Pons (tissue), 1 donor: ENCODE measurements at places on chromosomes 16 and 17.

DNA sequence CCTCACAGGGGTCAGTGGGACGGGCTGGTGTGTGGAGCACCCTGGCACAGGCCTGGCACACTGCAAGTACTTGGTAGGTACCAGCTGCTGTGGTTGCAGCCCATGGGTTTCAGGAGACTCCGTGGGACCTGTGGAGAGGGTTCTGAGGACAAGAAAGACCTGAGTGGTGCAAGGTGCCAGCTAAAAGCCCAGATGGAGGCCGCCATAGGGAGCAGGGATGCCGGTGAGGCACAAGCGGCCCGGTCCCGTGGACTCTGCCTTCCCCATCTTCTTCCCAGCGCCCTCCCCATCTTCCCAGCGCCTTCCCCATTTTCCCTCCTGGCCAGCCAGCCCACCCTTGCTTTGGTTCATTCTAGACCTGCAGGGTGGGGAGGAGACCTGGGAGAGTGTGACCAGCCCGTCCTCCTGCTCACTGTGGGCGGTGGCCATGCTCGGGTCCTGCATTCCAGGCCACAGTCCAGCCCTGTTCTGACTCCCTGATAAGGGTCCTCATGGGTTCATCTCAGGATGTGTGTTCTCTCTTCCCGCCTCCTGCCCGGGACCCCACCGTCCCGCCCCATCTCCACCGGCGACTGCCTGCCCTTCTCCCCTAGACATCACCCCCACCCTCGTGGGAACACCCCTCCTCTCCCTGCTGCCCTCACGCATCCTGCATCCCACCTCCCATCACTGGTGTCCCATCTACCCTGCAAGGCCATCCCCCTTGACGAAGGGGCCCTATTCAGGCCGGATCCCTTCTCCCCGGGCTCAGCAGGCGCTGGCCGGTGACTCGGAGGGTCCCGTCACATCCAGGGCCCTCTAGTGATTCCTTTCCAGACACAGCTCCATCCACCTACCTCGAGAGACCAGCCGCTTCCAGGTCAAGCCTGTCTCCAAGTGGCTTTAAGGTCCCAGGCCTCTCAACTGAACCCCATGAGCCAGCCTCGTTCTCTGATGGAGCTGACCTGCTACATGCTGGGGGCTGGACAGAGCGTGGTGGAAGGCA lies 3.4 kb downstream of the ZNF469 start:
- DNase-seq: no peak

GRCh38 chr17:76579281-76579680 lies 6.4 kb downstream of the ST6GALNAC2 start:
- DNase-seq: no peak

- DNase-seq: no peak
Observed at GRCh38 chr17:3905017-3905520, 11.2 kb downstream of the P2RX1 start.

GRCh38 chr16:12798846-12799245 lies 4.8 kb downstream of the CPPED1 start:
- no peak for DNase-seq

GRCh38 chr17:60065867-60066266 lies 12.9 kb downstream of the HEATR6 start:
- no peak for DNase-seq

DNA sequence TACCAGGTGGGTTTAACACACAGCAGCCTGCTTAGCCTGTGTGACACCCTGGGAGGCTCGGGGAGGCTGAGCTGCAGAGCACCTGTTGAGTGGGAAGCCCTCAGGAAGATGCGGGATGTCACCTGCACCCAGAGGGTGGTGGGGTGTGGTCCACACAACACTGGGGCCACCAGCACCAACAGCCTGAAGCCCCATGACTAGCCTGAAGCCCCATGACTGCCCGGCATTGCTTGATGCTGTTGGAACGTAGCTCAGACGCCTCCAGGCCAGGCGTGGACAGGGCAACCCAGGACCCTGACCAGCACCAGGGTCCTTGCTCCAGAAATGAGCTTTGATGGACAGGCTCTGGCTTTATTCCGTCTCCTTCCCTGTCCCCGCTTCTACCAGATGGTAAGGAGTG lies 76.3 kb upstream of the ZNF469 start:
- DNase-seq: no peak

- DNase-seq: no peak
Observed at GRCh38 chr17:75898791-75899190, 2.0 kb upstream of the TRIM65 start.

- no peak for DNase-seq
Observed at GRCh38 chr17:62617894-62618472, 9.5 kb upstream of the MRC2 start.

GRCh38 chr17:75571197-75571884 lies 16.3 kb upstream of the MYO15B start:
- DNase-seq: peak; percentile 71

DNA sequence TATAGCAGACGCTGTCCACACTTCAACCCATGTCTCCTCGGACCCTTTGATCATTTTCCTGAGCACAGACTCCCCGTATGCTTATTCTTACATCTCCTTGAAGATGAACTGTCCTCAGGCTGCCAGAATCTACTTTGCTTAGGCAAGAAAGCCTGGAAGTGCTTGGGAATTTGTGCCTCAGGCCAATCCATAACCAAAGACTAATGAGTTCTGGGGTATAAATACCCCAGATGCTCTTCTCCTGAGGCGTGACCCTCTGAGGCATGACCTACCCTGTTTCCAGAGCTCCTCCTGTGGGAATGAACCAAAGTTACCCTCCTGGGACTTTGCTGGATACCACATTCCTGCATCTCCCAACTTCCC lies 10.1 kb upstream of the TEKT3 start:
- DNase-seq: no peak

GRCh38 chr17:67482764-67483163 lies 105.7 kb downstream of the PITPNC1 start:
- DNase-seq: no peak

DNA sequence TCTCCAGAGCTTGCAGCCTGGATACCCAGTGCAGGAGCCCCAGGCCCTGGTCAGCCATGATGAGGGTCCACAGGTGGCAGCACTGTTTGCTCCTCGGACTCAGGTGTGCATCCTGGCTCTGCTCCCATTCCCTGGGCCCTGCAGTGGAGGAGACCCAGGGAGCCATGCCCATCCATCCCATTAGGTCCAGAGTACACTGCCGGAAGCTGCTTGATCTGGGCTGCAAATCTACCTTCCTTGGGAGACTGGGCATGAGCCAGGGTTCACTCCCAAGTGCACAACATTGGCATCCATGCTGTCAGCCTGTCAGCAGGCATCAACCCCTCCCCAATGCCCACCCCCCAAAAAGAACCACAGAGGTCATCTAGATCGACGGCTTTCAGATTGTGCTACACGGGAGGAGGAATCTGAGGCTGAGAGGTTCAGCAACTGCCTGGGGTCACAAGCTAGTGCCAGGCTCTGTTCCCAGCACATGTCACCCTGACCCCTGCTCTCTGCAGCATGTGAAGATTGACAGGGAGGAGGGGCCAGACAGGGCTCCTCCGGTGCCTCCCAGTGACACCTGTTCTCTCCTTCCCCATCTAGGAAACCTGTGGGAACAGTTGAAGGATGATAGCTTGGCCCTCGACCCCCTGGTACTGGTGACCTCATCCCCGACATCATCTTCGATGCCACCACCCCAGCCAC lies 15.7 kb downstream of the UNC119 start:
- DNase-seq: no peak

- DNase-seq: no peak
Observed at GRCh38 chr17:78611607-78612006, 34.4 kb upstream of the DNAH17 start.

- DNase-seq: no peak
Observed at GRCh38 chr16:89192956-89193575, 7.3 kb downstream of the SLC22A31 start.

- DNase-seq: no peak
Observed at GRCh38 chr17:80260791-80261158, at the start of gene RNF213. Gene RNF213, plus strand, starts transcription at chr17:80260852. Its CDS starts 2,830 bp downstream, at chr17:80263682.
